Fibroblast of skin of abdomen (primary cell): ENCODE measurements at places on chromosomes 7 and 10.

GRCh38 chr7:130309986-130310385, 17.0 kb downstream of the CPA4 start:
- no peak for DNase-seq

GRCh38 chr7:105297985-105298384, 90.7 kb downstream of the SRPK2 start:
- no peak for DNase-seq

GRCh38 chr7:36019980-36020379, 133.1 kb upstream of the EEPD1 start:
- DNase-seq: no peak

- no peak for DNase-seq
Measured at GRCh38 chr7:101790566-101791293, 26.7 kb upstream of the CUX1 start.

DNA sequence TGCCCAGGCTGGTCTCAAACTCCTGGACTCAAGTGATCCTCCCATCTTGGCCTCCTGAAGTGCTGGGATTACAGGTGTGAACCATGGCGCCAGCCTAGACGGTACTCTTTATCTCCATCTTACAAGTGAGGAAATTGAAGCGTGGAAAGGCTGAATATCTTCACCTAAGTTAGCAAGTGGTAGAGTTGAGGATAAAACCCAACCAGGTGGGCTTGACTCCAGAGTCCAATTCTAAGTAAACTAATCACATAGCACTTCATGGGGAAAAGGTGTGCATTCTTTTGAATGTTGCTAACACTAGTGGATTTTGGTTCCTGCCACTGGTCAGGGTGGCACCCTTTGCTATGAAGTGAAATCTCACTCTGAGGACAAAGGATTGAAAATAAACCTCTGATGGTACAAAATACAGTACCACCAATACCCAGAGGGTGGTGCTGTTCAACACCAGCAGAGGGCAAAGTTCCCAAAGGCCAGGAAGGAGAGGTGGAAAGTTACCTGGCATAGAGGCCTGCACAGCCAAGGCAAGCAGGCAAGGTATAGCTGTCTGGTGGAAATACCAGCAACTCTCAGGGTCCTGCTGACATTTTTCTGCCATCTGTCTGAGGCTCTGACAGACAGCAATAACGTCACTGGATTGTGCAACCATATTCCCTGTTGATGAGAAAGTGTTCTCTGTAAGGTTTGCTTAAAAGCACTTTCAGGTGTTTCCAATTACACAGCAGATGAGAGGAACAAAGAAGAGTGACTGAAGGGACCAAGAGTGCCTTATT, 17.6 kb downstream of the ZDHHC16 start:
- peak; percentile 81 for DNase-seq

- peak; percentile 10 for DNase-seq
Measured at GRCh38 chr7:78620920-78621319, 822.3 kb downstream of the PHTF2 start.

DNA sequence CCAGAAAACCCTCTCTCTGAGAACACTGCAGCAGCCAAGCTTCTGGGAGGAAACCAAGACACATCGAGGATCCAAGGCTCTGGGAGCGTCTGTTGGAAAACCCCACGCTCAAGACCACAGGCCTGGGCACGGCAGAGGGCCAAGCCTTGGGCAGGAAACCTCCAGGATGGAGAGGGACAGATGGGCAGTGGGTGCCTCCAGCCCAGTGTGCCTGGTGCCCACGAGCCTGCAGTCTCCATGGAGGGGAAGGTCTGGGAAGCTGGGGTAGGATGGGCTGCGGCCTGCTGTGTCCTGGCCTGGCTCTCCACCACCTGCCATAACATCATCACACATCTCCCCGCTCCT, 96.1 kb downstream of the FAM53B start:
- no peak for DNase-seq
